ENCODE measurements at places on chromosomes 3 and 15.

DNA sequence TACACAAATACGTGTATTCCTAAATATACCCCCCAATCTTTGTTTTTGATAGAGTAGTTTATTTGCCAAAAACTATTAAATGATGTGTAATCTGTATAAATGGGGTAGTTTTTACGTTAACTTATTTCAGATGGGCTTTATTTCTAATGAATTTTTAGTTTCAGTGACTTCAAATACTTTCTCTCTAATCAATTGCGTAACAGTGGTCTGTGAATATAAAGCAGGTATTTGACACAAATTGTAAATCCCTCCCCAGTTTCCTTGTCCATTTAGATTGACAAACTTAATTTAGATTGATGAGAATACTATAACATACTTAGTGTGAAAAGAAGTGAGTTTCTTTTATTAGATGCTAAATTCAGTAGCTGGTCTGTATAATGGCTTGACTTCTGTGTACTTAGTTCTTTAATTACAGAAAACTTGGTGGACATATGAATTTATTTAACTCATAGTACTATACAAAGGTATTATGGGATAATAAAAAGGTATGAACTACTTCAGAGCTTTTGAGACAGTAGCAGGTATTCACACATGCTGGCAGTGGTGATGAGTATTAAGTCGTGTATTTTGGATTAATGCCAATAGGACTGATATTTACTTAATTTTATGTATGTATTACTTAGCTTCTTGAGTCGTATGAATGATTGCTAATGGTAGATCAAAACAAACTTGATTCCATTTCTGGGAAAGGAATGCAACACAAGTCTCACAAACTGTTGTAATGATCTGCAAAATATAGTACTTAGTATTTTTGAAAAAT lies 81.6 kb downstream of the STT3B start:
- no peak for DNase-seq

DNA sequence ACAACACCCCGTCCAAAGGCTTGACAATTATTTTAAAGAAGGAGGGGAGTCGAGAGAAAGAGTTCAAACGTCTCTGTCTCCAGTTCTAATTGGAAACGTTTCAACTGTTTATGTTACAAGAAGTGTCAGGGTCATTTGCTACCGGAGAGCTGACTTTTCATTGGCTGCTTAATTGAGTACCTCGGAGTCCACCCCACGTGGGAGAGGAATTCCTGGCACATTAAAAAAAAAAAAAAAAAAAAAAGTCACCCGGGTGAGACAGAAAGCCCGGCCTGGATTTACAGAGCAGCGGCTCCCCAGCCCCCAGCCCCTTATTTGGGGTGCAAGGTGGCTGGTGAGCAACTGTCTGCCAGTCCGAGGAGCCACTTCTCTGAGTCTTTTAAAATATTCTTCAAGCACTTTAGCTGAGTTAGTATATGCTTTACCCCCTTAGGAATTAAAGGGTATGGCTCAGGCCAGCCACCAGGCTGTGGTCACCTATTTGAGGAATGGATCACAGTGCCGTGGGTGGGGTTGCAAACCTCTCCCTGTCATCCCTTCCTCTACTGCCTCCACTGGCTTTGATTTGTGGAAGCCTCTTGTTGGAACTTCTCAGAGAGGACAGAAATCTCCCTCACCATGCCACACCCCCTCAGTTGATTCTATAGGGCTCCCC lies 3.9 kb upstream of the TLE3 start:
- no peak for DNase-seq

DNA sequence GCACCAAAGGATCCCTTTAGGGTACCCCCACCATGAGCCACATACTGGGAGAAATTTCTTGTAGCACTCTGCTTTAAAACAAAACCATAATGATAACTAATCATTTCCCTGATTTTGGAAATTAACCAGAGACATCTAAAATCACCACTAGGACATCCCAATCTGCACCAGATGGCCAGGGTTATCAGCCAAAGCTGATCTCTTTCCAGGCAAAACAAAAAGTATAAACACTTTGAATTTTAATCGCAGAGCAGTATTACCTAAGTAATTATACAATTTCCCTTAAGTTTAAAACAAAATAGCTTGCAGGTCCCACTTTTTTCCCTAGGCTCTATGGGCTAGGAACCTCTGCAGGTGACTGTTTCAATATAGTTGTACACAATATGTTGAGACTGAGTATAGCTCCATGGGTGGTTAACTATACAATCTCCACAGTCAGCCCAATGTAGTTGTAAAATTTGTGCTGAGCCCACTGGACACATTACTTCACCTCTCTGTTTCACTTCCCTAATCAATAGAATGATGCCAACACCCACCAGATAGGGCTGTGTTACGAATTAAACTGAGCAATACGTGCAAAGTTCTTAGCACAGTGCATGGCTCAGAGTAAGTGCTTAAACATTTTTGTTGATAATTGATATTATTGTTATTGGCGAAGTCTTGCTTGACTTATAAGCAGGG lies 629 bp upstream of the NOX5 start:
- no peak for DNase-seq

DNA sequence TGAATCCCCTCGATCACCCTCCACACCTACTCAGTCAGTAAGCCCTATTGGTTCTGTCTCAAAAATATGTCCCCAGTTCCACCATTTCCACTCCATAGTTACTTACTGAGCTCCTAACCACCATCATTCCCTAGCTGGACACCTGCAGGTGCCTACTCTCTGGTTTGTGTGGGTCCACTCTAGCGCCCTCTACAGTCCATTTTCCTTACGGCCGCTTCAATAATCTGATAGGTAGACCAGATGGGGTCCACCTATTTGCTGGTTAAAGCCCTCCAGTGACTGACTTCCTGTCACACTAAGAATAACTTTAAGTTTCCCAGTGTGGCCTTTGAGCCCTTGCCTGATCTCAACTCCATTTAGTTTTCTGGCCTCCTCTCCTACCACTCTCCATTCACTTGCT lies 5.0 kb downstream of the GXYLT2 start:
- DNase-seq: no peak

DNA sequence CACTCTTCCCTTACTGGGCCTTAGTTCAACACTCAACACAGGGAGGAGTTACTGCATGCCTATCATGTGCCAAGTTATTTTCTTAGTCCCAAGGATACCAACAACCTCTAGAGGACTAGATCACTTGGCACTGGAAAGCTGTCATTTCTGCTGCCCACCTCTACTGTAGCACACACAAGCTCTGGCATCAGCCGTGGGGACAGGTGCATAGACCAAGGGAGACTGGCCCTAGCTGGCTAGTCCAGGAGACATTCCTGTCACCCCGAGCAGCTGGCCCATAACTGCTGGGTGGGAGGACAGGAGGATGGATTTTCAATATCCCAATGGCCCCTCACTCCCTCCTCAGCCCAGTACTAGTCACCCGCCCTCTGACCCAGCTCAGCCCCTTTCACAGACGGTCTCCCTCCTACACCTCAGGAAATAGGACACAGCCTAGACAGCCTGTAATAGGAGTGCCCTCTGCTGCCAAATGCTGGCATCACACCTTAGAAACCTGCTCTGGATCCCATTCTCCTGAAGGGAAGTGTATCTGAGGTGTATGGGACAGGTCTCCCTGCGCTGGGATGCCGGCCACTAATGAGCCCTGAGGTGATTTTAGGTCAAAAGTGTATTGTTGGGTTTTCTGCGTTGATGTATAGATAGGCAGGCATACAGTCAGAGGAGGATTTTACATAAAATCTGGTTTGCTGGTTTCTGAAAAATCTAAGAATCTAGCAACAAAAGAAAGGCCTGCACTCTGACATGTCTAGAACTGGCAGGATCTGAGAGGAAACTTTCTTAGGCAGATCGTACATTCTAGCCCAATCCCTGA lies 3.4 kb upstream of the DZIP1L start:
- no peak for DNase-seq

DNA sequence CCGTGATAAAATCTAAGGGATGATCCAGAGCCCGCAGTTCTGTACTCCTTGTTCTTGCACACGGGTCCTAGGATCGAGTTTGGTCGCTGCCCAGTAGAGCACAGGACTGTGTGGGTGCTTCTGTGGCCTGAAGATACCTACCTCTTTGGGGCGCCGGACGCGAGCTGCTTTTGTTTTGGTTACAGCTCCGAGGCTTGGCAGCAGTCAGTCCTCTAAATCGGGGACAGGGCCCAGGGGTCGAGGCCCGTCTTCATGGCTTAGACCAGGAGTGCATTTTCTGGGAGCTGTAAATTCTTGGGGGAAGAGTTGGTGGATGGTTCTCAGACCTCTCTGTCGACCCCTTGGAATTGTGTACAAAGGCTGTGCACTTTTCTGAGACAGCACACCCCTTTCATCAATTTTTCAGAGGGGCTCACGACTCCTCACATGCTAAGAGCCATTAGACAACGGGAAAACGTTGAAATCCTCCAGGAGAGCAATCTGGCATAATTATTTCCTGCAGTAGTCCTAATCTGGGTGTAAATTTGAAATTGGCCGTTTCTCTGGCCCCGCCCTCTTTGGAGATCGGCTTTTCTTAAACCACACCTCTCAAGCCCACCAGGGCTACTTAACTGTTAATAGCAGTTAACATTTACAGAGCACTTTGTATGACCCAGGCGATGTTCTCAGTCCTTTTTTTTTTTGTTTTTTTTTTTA lies 928 bp downstream of the CEP97 start:
- DNase-seq: no peak

GRCh38 chr3:55571913-55572312 lies 84.8 kb upstream of the WNT5A start:
- DNase-seq: no peak

DNA sequence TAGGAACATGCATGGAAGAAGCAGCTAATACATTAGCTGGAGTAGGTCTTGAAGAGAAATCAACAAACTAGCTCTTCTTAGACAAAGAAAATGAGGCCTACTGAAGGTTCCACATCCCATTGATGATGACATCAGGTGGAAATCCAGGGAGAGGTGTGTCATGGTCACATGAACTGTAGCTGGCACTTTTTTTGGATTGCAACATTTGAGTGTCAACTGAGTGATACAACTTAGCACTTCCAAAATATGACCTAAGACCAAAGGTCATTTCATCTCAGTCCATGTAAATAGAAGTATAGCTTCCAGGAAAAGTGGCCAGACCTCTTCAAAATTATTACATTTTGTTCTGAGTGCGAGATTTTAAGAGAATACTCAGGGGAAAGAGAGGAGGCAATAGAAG lies 117.2 kb upstream of the MEIS2 start:
- DNase-seq: no peak

- DNase-seq: no peak
Measured at GRCh38 chr15:73048624-73049295, 3.5 kb upstream of the NEO1 start.

Data from activated naive CD8-positive, alpha-beta T cell treated with anti-CD3 and anti-CD28 coated beads, Interleukin-2, amount 50 U/mL, for 16 hours (primary cell).